Activated CD8-positive, alpha-beta T cell treated with anti-CD3 and anti-CD28 coated beads for 36 hours (primary cell): ENCODE measurements at places on chromosomes 13 and 19. TPM values are rescaled to one million over a fixed set of nuclear protein-coding genes. Genes with fewer than 3 reads are reported as not detected.

- DNase-seq: no peak
These were observed 263.7 kb upstream of the PCDH9 start for GRCh38 chr13:67493835-67494234.

DNA sequence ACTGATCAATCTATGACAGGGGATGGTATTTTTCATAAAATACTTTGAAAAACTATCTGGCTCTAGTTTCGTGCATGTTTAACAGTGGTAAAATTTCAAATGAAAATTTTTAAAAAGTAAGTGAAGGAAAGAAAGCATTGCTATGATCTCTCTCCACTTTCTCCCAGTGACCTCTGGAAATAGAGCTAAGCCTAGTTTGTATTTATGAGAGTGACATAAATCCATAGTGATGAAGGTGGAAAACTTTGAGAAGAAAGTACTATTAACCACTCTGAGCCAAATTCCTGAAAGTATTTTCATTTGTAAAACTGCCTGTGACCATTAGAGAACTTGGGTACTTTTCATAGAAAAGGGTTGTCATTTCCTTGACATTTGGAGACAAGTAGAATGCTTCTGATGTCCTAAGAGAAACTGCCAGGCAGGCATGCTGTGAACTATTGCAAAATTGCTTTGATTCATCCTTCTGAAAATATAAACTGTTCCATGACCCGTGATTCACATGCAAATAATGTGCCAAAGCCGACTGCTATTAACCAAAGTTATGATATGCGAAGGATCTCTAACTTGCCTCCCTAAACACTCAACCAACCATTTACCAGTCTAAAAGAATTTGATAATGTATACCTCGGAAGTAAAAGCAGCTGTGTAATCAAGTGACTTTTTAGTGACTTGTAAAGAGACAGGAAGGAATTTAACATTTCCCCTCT lies 133.2 kb downstream of the VWA8 start:
- no peak for DNase-seq

DNA sequence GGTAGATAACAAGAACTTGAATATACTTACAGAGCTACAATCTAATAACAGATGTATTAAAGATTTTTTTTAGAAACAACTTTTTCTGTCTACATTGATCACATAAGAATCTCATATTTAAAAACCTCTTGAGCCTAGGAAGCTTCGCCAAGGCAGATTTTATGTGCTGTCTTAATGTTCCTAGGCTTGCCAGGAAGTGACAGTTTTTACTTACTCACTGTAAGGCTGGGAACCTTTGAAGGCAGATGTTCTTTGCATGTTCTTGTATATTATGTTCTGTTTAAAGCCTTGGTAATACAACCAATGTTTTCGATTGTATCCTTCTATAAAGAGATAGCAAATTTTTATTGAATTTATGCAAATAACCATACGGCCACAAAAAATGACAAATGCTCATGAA lies 492.7 kb downstream of the GPC5 start:
- no peak for DNase-seq

DNA sequence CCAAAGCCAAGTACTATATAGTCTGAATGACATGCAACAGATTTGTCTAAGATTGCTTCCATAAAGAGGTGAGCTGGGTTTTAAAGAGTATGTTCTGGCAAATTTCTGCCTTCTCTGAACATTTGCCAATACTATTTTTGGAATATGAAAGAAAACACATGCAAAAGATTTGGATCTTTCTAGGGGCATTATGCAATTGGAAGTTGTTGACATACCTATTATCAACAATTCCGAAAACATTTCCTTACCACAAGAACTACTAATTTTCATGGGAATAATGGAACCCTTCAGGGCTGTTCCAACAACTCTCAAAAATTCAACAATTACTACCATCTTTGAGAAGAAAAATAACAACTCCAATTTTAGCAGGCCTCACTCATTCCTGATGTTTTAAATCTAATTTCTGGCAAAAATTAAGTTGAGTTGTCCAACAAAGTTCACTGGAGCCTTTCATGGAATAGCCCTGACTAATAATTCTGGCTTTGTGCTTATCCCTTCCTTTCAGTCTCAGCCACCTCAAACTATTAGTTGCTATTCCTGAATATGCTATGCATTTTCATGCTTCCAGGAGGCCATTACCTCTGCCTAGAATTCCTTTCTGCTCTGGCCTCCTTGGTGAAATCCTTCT lies 250.0 kb downstream of the RGCC start:
- DNase-seq: no peak

GRCh38 chr13:47478985-47479384 lies 522.1 kb downstream of the SUCLA2 start:
- DNase-seq: no peak

DNA sequence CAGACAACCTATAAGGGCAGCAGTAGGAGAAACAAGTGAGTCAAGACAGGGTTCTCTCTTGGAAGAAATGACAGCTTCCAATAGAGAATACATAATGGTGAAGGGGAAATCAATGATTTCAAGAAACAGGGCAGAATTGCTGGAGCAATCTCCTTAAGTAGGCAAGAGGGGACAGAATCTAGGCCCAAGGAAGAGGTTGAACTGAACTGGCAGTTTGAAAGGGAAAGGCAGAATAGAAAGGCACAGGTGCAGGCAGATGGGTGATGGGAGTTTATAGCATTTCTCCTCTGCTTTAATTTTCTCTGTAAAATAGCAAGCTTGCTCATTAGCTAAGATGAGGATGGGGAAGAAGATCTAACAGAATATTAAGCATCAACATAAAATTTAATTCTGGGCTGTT lies 110.8 kb downstream of the TBC1D4 start:
- DNase-seq: no peak

DNA sequence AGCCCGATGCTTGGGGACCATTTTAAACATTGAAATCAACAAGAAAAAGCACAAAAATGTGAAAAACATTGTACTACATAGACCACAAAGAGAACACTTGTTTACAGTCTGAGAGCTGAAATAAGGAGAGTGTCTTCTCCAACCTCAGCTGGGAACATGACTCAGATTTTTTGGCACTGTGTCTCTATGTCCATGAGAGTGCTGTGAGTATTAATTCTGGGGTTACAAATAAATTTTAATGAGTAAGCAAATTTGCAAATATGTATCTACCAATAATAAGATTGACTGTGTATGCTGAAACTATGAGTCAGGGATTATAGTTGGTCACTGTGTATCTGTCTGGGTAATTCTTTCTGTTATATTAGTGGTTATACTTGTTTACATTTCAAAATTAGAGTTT lies 174.0 kb downstream of the DCT start:
- DNase-seq: no peak

GRCh38 chr19:38888876-38889275 lies 10.5 kb downstream of the SIRT2 start:
- no peak for DNase-seq

CEACAM7 gene
- total RNA-seq: not detected
